ENCODE measurements at places on chromosomes 4 and X.

- no peak for DNase-seq
These were observed 16.4 kb downstream of the BANK1 start for GRCh38 chr4:101806914-101807313.

GRCh38 chr4:174193438-174194374 is 89.8 kb downstream of the FBXO8 start:
- no peak for DNase-seq

DNA sequence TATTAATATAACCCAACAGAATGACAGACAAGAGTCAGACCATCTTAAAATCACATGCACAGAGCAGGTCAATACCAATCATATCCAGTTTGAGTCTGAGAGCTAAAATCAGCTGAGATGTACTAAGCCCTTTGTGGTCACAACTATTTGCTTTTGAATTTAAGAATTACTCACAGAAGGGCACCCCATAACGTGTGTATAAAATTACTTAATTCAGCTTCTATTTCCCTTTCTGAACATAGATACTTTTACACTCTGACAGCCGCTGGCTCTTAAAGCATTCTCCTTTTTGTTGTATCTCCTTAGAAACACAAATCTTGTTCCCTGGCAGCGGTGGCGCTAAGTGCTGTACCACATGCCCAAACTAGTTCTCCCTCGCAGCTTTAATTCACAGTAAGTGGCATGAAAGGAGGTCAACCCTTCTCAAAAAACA is 14.8 kb upstream of the PPARGC1A start:
- DNase-seq: no peak

DNA sequence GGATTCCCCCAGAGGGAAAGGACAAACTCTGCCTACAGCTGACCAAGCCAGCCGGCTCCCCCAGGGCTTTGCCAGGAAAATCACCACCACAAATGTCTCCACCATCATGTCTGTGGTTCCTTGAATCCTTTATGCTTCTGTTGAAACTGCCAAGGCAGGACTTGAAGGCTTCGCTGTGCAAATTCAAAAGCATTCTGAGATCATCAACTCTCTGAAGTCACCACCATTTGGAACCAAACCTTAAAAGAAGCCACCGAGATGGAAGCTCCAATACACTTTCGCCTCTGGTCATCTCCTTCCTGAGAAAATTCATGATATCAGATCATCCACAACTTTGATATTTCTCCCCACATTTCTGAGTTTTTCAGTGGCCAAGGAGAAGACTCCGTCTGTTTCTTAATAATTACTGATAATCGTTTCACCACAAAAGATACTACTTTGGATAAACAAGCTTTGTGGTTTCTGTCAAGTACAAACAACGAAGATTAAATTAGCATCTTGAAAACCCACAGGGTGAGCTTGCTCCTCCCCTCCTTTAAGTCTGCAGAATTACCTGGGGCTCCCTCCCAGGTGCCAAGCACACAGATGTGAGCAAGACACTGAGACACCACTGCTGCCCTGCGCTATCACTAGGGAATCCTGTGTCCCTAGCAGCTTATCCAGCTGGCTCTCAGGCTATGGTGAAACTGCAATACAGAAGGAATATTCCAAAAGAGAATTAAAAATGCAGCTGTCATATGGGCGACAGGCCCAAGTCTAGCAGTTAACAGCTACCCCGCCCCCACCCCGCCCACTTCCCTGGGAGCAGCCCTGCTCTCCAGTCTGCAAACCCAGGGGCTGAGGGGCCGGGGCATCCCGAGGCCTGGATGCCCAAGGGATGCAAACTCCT is 125.0 kb upstream of the TBL1X start:
- no peak for DNase-seq

DNA sequence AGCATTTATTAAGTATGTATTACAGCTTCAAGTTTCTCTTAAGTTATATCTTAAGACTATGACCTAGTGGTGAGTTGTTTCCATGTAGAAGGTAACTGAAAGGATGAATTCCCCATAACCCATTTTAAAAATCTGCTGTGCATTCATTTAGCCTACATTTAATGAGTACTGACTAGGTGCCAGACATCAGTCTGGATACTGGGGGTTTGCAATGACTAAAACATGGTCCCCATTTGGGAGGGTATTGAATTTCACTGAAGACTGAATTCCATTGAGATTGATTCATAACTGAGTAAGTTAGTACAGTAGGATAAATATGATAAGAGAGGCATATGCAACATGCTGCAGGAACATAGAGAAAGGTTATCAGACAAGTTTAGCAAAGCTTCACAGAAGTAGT is 241.5 kb downstream of the FRAS1 start:
- DNase-seq: peak; percentile 19

- no peak for DNase-seq
These were observed 108.0 kb downstream of the CHIC2 start for GRCh38 chr4:53956454-53956853.

All from astrocyte of the spinal cord (primary cell).